ENCODE measurements at places on chromosomes 3 and 15.

GRCh38 chr15:64623347-64623996, 151.9 kb downstream of the RBPMS2 start:
- no peak for DNase-seq

DNA sequence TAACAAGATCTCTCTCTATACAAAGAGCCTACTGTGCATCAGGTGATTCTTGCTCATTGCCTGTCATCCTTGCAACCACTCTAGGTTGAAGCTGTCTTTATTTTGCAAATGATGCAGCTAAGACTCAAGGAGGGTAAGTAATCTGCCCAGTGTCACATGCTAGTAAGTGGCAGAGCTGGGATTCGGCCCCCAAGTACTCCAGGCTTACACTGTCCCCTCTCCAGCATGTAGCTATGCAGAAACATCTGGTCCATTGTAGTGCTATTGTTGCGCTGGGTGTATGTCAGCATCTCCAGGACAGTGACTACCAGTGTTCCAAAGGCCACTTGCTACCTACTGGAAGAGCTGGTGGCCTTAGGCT, 248.9 kb downstream of the SLCO3A1 start:
- no peak for DNase-seq

DNA sequence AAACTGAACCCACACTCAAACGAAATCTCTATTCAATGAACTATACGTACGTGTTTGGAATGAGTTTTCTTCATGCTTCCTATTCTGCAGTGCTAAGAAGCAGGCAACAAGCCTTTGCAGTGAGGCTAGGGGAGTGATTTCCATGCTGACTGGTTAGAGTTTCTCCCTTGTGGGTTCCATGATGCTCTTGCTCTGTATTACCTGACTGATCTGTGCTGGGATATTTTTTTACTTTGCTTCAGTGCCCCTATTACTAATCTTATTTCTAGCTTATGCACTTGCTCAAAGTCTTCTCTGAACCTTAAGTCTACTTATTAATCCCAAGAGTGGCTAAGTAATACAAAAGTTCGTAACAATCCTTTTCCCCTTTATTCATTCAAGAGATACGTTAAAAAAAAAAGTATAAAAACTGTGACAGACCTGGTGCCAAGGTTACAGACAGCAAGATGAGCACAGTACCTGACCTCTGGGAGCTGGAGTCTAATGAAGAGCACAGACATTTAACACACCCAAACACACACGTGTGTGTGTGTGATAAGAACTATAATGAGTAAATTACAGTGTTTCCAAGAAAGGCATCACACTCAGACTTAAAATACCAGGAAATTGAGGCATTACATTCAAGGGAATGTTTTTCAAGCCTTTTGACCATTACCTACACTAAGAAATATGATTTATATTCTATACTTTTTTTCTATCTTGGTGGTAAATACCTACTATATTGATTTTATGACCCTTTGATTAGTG, 50.5 kb upstream of the FBN1 start:
- DNase-seq, result peak; percentile 84

DNA sequence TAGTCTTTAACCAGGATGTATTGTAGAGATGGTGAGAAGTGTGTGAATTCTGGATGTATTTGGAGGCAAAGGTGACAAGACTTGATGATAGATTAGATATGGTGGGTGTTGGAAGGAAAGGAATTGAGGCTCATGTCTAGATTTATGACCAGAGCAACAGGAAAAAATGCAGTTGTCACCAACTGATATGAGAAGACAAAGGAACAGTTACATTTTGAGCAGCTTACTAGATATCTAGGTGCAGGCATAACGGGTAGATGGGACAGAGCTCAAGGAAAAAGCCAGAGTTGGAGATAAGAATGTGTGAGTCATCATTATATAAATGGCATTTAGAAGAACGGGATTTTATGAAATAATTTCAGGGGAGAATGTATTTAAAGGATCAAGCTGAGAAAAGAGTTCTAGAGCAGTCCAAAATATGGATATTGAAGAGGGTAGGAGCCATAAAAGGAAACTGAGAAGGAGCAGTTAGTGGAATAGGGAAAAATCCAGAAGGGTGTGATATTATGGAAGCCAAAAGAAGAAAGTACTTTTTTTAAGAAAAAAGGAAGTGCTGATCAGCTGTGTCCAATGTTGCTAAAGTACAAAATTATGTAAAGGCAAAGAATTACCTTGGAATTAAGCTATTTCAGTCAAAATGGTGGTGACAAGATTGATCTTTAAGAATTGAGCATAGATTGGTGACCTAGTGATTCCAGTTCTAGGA, 262.5 kb downstream of the CGGBP1 start:
- peak; percentile 68 for DNase-seq

DNA sequence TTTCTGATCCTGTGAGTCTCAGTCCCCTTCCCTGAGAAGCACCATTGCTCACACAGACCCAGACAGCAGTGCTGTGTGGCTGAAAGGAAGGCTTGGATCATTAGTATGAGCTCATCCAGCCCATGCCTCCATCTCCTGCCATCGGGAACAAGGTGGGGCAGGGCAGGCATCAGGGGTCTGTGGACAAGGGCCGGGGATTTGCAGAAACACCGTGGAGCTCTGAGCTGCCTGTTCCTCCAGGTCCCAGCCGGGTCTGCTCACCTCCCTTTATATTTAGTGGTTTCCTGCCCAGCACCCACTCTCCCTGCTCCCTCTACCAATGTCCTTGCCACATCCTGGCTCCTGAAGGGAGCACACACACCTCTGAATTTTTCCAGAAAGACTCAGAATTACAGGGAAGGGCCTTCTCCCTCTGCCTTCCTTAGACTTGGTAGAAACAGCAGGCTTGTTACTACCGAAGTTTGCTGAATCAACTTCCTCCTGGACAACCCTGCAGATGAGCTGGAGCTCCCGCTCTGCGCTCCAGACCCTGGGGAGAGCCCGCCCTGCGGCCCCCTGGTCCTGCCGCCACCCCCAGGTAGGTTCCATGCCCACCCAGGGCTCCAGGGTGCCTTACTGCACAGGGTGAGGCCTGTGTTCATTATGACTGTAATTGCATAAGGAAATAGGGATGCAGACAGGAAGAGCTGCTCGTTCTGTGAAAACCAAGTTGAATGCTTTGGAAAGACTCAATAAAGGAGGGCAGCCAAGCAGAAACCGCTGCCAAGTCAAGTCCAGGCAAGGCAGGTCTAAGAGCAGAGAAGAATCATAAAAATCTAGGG, 128.1 kb downstream of the NSMCE3 start:
- no peak for DNase-seq

- no peak for DNase-seq
Observed at GRCh38 chr3:76715426-76715825, 324.5 kb upstream of the ROBO2 start.

DNA sequence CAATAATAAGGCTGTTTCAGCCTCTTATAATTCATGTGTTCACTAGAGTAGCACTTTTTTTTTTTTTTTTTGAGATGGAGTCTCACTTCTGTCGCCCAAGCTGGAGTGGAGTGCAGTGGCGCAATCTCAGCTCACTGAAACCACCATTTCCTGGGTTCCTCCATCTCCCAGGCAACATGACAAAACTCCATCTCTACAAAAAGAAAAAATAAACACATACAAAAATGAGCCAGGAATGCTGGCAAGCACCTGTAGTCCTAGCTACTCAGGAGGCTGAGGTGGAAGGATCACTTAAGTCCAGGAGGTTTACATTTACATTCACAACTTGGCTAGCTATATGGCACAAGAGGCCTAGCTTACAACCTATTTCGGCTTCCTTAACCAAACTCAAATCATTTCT, 6.8 kb downstream of the USP4 start:
- DNase-seq, result no peak

- DNase-seq, result no peak
Observed at GRCh38 chr3:175399156-175399840, 540.2 kb downstream of the NAALADL2 start.

GRCh38 chr15:63093486-63094205, 28.0 kb upstream of the LACTB start:
- peak; percentile 91 for DNase-seq

DNA sequence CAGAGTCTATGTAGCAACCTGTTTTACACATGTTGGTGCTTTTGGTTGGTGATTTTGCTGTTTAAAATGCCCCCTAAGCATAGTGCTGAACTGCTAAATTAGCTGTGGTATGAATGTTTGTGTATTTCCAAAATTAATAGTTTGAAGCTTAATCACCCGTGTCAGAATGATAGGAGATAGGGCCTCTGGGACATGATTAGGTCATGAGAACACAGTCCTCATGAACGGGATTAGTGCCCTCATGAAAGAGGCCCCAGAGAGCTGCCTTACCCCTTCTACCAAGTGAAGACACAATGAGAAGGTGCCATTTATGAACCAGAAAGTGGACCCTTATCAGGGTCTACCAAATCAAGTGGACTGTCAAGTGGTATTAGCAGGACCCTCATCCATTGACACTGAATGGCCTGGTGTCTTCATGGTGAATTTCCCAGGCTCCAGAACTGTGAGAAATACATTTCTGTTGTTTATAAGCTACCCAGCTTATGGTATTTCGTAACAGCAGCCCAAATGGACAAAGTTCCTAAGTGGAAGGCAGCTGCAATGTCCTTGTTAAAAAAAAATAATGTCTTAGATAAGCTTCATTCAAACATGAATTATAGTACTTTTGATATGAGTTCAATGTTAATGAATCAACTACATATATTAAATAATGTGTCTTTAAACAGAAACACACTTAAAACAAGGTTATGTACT, 37.7 kb upstream of the FRMD4B start:
- no peak for DNase-seq

DNA sequence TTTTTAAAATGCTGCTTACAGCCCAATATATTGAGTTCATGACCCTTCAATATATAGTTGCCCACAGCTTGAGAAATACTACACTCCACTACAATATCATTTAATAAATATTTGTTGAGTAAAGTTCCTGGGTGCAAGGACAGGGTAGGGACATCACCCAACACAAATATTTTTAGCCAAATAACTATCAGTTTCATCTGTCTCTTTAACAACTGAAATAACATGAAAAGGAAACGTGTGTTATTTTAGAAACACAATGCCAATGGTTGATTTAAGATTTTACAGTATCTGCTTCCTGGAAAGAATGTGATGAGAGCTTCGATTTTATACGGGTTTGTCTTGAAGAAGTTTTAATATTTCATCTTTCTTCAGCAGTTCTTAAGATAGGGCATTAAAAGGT, 67.7 kb upstream of the CDV3 start:
- no peak for DNase-seq

- DNase-seq, result no peak
Observed at GRCh38 chr15:64742385-64742784, 33.0 kb downstream of the RBPMS2 start.

- DNase-seq, result no peak
Observed at GRCh38 chr3:128557531-128558280, 64.7 kb upstream of the GATA2 start.

DNA sequence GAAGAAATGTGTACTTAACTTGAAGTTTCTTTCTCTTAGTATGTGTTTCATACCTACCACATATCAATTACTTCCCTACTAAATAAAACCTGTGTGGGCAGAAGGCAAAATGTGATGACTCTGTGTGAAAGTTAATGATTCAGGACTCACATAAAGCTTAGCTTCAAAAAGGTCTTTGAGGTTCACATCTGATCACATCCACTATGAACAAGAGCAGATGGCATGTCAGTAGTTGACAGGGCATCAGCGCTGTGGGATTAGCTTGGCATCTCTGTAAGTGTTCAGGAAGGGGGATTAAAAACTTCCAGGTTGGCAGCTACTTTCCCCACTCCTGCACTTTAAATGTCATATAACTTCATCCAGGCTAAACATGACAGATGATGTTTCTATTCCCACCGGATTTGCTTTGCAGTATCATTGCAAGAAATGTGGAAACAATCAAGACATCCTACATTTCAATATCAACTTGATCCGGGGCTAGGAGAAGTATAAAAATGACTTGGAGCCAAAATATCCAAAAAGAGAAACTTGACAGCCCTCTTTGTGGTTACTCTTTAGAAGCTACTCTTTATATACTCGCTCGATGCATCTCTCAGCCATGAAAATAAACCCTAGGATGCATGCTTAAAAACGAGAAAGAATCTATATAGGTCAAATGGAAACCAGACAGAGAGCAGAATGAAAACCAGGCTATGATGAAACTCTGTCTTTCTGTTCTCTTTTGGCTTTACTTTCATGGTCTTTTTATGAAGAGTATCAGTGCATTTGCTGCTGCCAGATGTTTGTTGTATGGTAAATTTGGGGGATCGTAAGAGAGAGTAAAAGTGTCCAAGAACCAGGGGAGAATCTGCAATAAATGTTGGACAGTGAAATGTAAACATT, 273.1 kb upstream of the ALCAM start:
- DNase-seq, result no peak

DNA sequence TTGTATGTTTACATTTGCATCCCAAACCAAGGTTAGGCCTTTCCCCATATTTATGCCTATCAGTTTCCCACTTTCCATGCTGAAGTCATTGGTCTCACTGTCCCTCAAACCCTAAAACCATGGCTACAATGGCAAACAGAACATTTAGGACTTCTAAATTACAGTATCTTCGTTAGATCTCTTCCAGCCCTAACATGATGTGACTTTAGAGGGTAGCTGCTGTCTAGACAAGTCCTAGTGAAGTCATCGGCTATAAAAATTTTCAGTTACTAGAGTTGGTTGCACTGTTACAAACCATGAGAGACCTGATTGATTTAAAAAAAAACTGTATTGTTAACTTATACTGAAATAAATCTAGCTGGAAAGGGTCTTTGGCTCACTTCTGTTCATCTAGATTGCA, 54.6 kb downstream of the TM4SF4 start:
- no peak for DNase-seq

DNA sequence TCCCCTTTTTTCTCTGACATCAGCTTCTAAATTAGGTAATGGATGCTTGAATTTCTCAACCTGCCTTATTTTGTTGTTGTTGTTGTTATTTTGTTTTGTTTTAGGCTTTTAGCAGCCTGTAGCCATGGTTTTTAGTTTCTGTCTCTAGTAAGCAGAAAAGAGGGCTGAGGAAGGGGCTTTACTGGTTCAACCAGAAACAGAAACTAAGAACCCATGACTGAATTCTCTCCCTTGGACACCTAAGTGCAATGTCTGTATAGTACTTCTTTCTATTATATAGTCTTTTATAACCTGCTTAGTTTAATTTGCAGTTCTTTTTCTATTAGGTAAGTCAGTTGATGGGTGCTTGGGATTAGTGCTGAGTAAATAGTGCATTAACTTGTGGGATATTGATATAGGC, 129.0 kb downstream of the BBX start:
- peak; percentile 15 for DNase-seq

- no peak for DNase-seq
Observed at GRCh38 chr3:171672124-171672523, 138.2 kb downstream of the PLD1 start.

GRCh38 chr3:40237889-40238571, 71.5 kb upstream of the EIF1B start:
- DNase-seq, result no peak

DNA sequence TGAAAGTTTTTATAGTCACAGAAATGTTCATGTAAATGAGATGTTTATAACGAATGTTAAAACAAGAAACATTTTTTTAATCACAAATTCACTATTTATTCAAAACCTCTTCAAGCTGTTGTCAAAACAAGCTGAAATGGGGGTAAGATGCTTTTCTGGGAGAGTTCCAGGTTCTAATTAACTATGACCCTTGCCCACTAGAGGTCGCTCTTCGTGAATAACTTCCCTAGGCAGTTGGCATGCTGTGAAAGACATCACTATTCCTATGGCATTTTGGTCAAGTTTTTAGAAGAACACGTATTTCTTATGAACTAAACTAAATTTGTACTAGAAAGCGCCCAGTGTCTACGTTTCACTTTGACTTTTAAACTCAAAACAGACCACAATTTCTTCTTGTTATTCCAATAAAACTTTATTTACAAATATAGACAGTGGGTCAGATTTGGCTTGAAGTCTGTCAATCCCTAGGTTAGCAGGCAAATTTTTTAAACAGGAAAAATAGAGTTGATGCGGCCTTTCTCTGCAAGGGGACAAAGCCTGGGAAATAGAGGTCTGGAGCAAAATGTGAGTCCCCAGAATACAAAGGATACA, 62.8 kb upstream of the CMTM8 start:
- peak; percentile 75 for DNase-seq

Data from OCI-M1 (cell line).